IPS-NIHi11 (cell line): ENCODE measurements at places on chromosomes 12 and 14.

DNA sequence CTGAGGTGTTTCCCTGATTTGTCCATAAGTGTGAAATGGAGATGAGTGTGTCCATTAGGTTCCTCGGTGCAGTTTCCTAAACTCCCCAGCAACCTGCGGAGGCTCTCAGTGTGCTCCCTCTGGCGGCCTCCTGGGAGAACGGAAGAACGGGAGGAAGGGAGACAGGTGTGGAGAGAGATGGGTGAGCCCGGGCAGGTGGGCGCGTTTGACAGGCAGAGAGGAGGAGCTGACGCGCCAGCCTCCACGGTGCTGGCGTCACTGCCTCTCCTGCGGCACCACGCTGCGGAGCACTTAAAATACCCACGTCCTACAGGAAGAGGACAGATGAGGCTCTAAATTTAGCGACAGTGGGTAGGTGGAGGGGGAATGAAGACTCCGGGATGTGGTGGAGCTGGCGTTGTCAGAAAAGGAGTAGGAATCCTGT lies 26.8 kb upstream of the PEX5 start:
- peak; percentile 88 for DNase-seq

- no peak for DNase-seq
These were observed 94.4 kb downstream of the BICD1 start for GRCh38 chr12:32201096-32201495.

DNA sequence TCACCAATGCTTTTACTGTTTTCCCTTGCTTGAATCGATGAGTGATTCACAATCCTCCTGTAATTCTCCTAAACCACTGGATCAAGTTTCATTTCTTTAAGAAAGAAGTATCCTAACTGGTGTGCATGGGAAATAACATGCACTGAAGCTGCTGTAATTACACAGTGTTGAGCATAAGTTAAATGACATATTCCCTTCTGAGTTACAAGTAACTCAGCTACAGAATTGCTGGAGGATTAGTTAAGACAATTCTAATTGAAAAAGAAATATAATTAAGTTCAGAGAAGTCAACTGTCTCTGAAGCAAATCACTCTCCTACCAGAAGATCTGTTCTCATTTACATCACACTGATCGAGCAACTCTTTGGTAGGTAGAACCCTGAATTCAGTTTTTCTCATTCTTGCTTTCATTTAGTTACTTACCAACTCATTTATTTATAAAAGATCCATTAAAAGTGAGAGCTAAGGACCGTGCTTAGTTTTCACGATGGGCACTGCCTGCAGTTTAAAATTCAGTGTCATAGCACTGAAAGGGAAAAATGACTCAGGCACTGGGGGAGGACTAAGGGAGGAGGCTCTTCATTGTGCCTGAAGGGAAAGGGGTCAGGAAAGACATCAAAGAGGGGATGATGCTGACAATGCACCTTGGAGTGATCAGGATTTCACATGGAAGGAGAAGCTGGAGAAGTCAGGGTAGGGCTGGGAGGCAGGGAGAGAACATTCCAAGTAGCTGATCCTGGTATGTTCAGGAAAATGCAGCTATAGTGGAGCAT lies 327.2 kb downstream of the EMP1 start:
- DNase-seq = no peak

- no peak for DNase-seq
These were observed 11.1 kb downstream of the BCL11B start for GRCh38 chr14:99260587-99261551.

GRCh38 chr12:26668230-26668629 lies 164.8 kb downstream of the ITPR2 start:
- no peak for DNase-seq

- DNase-seq = no peak
These were observed 24.3 kb upstream of the ATF1 start for GRCh38 chr12:50739611-50740010.

DNA sequence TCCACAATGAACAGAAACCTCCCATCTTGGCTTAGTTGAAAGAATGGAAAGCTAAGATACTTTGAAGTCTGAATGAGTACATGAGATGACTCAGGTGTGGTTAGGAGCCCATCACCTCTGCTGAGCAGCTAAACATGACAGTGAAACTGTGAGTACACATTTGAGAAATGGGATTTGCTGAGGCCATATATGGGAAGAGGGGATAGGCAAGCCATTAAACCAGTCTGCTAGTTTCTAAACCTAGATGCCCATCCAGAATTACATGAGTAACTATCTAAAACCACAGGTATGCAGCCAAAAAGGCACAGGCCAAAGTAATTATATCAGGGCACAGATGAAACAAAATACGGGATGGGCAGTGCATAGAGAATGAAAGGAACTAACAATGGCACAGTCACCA lies 41.2 kb downstream of the NKX2-1 start:
- DNase-seq = no peak

- DNase-seq = peak; percentile 88
These were observed 521 bp downstream of the CDK2AP1 start for GRCh38 chr12:123271001-123271668.

- DNase-seq = no peak
These were observed 5.6 kb downstream of the DDX47 start for GRCh38 chr12:12818701-12819100.
